ENCODE measurements at places on chromosomes 7 and 10.

- no peak for DNase-seq
These were observed 348.7 kb upstream of the SEMA3C start for GRCh38 chr7:81267508-81267907.

DNA sequence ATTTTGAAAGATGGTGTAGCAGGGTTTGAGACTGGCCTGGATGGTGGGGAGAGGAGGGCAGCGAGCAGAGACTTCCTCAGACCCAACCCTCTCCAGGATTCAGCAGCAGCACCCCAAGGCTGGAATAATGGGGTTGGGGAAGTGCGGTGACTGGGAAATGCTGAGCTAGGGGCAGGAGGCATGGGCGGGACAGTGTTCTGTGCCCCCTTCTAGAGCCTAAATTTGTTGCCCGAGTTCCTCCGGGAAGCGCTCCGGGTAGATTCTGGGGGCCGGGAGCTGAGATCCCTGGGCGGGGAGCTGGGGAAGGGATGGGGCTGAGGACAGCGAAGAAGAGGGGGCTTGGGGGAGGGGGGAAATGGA lies at the start of gene CHAT:
Gene CHAT (plus strand): TSS at position 156 of the 360 bp plus-strand sequence. CDS start 153 bp downstream, at position 309.
- DNase-seq, result no peak

DNA sequence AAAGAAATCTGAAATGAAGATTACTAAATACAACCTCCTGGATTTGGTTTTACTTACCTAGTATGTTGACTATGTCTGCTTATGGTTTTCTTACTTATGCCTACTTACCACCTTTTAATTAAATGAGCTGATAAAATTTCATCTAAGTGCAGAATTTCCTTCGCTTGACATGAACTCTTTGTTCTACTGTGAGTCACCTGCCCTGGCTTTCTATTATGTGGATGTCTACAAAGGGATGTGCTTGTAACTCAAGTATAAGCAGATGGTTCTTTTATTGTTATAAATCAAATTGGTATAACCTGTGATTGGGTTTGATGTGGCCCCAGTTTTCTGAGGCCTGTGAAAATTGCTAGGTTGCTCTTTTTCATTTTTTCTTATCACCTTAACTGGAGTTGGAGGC lies 389.1 kb upstream of the ANKRD30A start:
- no peak for DNase-seq

DNA sequence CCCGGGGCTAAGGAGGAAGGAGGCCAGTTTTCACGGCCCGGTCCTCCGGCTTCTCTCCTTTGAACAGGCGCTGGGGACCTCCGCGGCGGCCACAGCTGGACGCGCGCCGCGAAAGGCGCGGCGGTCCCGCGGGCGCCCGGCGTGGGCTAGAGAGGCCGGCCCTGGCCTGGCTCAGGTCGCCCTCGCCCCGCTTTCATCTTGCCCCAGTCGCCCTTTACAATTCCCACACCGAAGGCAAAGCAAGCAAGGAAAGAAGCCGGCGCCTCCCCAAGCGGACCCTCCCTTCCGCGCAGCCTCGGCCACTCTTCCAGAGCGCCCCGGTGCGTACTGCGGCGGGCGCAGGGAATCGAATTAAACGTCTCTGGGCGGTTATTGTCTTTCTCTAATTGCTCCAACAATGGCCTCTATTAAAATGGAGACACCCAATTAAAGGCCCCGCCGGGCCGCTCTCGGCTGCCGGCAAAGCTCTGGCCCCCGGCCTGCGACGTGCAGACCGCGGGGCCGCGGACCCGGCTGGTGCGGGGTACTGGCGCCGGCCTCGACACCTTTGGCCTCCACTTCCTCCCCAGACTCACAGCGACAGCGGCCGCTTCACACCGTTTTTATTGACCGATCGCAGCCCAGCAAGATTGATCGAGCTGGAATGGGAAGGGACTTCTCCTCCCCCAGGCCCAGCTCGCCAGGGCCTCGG lies 4.5 kb upstream of the GATA3 start:
- no peak for DNase-seq

GRCh38 chr7:26267601-26268166 lies 24.0 kb upstream of the SNX10 start:
- no peak for DNase-seq
